Urothelium cell line (cell line): ENCODE measurements at places on chromosomes 5 and 9.

- no peak for DNase-seq
Measured at GRCh38 chr9:15972760-15973159, 419.9 kb downstream of the CCDC171 start.

DNA sequence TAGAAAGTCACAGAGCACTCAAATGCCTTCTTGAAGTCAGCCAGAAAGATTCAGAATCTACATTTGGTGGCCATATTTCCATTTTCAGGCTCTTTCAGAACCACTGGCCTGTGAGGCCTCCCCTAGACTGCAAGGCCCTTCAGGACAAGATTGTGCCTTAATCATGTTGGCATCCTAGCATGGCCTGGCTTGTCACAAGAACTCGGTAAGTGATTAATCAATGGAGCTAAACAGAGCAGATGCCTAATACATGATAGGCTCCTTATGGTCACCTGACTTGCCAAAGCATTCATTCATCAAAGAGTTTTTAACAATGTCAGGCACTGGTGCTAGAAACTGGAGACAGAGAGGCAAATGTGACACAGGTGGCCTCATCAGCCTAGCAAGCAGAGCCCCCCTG, 70.3 kb downstream of the PGM5 start:
- DNase-seq: no peak

GRCh38 chr5:72472666-72473422, 34.4 kb downstream of the ZNF366 start:
- DNase-seq: no peak

- DNase-seq: no peak
Measured at GRCh38 chr5:127373858-127374491, 83.4 kb downstream of the MEGF10 start.

DNA sequence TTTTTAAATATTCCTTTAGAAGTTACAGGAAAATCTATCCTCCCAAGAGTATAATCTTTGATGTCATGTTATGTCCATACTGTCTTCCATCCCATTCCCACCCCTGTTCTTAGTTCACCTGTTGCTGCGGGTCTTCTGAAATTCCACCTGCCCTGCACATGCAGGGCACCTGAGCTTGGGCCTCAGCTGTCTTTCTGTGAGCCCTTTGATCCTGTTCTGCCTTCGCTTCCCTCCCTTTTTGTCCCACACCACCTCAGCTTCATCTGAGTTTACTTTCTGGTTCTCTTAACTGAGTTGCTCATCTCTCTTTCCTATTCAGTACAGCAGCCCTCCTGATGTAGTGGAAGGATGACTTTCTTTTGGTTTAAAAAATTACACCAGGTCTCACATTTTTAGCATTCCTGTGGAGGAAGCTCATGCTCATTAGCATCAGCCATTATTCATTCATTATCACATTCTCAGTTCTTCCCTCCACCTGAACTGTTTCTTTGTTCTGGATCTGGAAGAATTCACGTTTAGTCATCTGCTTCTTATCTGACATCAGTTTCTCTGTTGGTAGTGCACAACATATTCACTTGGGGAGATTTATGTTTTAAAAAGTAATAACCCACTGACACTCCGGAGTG, 211.0 kb downstream of the ADCY2 start:
- DNase-seq: no peak

DNA sequence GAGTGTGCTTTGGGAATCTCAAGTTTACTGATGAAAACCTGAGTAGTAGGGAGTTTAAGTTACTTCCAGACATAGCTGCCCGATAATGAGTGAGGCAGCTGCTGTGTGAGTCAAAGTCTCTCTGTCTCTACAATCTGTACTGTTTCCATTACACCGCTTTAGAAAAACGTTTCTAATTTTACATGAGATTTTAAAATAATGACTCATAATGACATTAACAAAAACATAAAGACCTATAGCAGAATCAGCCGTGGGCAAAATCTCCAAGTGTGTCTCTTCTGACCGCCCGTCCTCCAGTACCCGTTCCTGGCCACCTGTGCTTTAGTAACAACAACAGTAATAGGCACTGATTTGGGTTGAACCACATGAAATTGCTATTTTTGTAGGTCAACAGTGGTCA, 69.6 kb upstream of the PRRC1 start:
- no peak for DNase-seq

- no peak for DNase-seq
Measured at GRCh38 chr9:1440256-1440655, 390.1 kb downstream of the DMRT2 start.
